NCI-H1105 treated with DMSO at 0.1 percent for 48 hours (cell line): ENCODE measurements at places on chromosomes 7 and 10.

GRCh38 chr7:127873715-127874636 lies 157.3 kb downstream of the LRRC4 start:
- DNase-seq = no peak

GRCh38 chr10:22742678-22743077 lies 28.3 kb upstream of the PIP4K2A start:
- no peak for DNase-seq

GRCh38 chr10:132550366-132551092 lies 12.9 kb downstream of the INPP5A start:
- no peak for DNase-seq

DNA sequence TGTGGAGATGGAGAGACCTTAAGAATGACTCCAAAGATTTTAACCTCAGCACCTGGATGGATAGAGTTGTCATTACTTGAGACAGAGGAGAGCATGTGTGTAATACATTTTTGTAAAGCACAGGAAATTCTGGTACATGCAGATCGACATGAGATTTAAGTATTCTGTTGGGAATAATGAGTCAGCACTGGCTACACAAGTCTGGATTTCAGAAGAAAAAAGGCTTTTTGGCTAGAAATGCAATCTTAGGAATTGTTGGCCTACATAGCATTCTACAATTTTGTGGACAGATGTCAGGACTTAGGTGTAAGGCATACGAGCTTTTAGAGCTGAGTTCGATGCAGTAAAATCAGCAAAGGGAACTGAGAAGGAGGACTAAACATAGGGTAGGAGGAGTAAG lies 24.1 kb upstream of the ANKRD30A start:
- DNase-seq = no peak

DNA sequence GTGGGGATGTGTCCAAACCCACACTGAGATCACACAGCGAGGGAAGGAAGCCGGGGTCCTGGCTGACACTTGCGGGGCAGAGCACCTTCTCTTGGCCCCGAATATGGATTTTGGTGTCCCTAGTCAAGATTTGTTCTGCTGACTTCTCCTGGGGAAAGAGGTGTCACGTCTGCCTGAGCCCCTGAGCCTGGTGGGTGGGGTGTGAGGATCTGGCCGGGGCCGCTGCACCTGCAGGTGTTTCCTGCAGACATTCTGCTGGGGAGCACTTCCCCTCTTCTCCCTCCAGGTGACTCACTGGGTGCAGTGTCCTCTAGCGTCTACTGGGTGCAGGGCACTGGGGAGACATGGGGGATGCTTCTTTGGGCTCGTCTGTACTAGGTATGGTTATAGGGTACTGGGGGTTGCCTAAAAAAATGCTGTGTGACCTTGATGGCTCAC lies 99.2 kb downstream of the GRK5 start:
- DNase-seq = no peak

- DNase-seq = no peak
Measured at GRCh38 chr10:3426190-3426845, 253.7 kb upstream of the PITRM1 start.

- no peak for DNase-seq
Measured at GRCh38 chr10:86905429-86905828, 52.0 kb downstream of the MMRN2 start.

DNA sequence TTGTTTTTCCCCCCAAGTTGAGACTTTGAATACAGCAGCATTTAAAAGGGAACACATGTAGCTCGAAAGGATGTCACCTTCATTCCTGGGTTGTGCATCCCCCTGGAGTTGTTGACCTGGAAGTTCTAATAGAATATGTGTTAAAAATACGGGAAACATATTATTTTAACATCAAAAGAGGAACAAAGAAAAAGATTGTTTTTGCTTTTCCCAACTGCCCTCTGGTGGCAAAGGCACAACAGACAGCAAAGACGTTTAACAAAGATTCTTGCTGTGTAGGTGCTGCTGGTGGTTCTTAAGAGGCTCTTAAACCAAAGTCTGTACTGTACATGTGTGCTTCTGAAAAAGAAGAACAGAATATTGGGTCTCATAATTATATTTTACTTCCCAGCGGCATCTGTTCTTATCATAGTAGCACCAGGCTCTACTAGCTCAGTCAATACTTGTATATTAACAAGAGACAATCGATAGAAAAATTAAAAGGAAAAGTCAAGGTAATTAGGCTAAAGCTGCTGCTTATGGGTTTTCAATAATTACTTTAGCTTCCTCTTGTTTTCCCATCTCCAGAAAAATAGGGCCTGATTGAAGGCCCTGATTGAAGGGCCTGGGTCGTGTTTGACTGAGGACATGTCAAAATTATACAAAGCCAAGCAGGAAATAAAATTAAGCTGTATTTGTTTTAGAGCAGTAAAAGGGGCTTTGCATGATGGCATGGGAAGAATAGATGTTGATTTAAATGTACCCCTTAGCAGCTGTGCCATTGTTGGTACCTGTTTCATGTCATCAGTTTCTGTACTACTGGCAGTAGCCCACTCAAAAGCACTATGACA lies 384.2 kb upstream of the LRGUK start:
- DNase-seq = no peak

GRCh38 chr7:55087521-55087961 lies 68.7 kb downstream of the EGFR start:
- no peak for DNase-seq

- DNase-seq = no peak
Measured at GRCh38 chr7:107684947-107685463, 24.4 kb downstream of the SLC26A4 start.

GRCh38 chr7:128914566-128915151 lies 4.2 kb upstream of the KCP start:
- no peak for DNase-seq

DNA sequence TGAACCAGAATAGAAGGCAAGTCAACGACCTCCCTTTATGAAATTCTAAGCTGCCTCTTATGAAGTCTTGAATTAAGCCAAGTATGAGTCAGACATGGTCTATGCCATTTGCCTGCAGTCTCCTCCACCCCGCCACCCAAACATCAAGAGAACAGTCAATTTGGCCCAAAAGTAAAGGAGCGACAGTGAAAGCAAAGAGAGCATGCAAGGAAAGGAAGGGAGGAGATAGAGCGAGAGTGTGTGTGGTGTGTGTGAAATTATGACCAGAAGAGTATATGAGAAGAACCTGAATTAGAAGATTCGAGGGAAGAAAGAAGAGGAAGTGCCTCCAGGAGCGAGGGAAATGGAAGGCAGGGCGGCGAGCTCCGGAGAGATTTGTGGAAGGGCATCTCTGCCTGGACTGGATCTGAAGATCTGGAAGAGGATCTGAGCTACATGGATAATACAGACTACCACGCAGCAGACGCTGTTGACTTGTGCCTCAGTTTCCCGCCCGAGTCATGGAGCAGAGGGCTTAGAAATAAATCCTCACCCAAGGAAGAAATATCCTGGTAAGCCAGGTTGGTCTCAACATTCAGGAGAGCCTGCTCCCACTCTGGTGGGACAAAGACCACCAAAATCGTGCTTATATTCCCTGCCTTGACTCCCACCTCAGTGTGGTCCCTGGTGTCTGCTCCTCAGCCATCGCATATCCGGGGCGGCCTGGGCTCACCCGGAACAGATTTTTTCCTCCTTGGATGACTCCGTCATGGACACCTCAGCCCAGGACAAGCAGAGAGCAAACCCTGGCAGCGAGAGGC lies 459 bp downstream of the ZDHHC6 start:
- DNase-seq = no peak

DNA sequence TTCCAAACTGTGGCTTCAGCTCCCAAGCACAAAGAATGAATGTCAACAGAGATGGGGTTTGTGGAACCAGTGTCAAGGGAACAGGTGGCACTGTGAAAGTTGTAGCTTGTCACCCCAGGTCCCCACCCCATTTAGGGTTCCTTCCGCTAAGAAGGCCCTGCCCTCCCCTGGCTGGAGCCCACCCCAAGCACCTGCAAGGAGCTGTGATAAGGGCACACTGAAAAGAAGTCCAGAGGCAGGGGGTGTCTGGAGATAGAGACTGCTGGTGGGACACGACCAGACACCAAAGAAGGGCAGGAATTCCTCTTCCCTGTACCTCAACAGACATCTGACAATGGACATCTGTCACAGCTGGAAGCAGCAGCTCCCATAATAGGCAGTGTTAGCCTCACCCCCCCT lies 4.5 kb downstream of the GRID1 start:
- DNase-seq = no peak

DNA sequence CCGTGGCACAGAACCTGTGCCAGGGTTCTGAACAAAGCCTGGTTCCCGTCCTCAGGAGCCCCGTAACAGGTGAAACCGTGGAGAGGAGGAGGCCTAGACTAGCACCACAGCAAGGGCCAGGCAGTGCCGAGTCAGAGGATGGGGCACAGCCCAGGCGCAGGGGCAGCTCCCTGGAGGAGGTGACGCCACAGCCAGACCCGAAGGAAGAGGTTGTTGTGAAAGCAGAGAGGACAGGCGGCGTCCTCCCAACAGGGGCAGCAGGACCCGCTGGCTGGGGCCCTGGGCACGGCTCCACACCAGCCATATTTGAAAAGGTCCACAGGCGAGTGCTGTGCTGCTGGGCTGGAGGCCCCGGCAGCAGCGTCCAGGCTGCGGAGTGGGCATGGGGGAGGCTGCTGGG lies 25.7 kb downstream of the DAGLB start:
- no peak for DNase-seq

GRCh38 chr7:80604436-80604835 lies 34.0 kb upstream of the CD36 start:
- peak; percentile 25 for DNase-seq

DNA sequence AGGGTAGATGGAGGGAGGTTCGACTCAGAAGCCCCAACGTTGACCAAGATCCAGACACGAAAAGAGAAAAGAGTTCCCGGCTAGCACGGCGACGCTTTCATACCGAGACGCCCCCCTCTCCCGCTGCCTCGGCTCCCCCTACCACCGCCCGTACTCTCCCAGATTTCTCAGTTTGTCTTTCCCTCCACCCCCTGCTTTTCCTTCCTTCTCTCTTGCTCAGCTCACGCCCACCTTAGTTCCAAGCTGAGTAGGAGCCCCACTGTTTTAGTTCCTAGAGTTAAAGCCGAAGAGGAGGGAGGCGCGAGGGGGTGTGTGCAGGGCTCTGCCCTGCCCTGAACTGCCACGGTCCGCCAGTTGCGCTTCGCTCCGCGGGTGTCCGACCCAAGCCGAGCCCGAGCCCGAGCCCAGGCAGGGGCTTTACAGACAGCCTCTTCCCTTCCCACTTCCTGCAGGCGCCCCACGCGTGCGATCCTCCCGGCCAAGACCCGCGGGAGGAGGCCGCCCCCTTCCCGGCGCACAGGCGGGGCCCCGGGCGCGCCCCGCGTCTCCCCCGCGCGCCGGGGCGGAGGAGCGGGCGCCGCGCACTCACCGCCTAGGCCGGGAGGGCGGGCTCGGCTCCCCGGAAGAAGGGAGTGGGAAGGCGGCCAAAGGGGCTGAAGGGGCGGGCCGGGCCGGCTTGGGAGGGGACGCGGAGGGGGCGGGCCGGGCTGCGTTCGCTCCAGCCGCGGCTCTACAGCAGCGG lies at the start of gene EPHB6:
Gene EPHB6, plus strand, starts transcription at position 705 of the 742 bp plus-strand sequence. CDS start 8,152 bp downstream, outside the sequence.
- DNase-seq = peak; percentile 65

GRCh38 chr7:106552645-106553445 lies 108.1 kb downstream of the CCDC71L start:
- DNase-seq = no peak

DNA sequence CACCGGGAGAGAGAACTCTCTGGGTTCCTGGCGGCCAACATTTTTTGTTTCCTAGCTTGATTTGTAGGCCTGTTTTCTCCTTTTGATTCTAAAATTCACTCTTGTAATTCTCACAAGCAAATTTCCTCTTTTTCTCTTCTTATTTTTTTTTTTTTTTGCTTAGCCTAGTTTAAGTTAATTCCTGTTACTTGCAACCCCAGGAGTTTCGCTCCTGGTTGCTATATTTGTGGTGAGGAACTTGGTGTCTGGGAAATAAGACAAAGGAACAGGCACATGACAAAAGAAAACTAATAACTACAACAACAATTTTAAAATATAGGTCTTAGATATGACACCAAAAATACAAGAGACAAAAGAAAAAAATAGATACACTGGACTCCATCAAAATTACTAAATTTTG lies 6.7 kb downstream of the AOAH start:
- no peak for DNase-seq

GRCh38 chr10:80515511-80515910 lies 22.2 kb upstream of the SH2D4B start:
- no peak for DNase-seq

GRCh38 chr7:90611115-90611514 lies 15.0 kb downstream of the CDK14 start:
- no peak for DNase-seq

DNA sequence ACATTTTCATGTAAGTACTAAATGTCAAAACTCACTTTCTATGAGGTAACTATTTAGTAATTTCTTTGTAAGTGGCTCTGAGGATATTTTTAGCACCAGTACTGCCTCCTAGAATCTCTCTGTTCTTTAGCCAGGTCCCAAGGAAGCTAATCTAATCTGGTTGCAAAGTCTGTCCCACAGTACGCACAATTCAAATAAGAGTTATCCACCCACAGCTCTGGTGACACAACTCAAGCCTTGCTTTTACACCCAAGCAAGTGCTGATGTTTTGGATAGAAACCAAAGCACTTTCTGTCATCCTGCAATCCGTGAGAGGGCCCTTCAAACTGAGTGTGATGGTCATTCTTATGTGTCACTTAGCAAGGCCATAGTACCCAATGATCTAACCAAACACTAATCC lies 14.5 kb downstream of the GIMAP5 start:
- no peak for DNase-seq

GRCh38 chr10:132302421-132303310 lies 5.1 kb downstream of the STK32C start:
- DNase-seq = no peak

- no peak for DNase-seq
Measured at GRCh38 chr10:21694631-21695030, 160.6 kb downstream of the MLLT10 start.
